ENCODE measurements at places on chromosomes 11 and 22.

DNA sequence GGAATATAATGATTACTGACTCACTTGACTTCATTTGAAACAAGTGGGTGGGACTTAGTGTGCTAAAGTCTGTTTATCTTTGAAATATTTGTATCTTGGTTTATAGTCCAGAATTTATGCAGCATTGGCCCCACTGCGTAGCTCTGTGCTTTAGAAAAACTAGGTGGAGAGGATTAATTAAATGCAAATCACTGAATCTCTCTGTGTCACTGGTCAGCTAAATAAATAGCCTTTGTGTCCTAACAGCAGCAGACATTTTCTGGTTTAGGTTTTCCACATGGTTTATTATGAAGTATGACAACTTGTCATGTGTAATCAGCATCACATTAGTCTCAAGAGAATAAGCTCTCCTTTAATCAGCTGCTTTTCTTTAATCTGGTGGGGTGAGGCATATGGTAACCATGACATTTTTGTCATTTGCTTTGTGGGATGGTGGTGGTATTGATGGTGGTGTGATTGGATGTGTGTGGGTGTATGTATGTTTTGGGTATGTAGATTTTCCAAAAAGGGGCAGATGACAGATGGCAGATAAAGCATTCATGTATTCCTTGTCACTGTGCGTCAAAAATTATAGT, 33.9 kb downstream of the BCL2L13 start:
- no peak for DNase-seq

- no peak for DNase-seq
These were observed 33.4 kb downstream of the ADM start for GRCh38 chr11:10338287-10338686.

- DNase-seq = no peak
These were observed 20.0 kb upstream of the SLC22A12 start for GRCh38 chr11:64571050-64571409.

- no peak for DNase-seq
These were observed 50.4 kb downstream of the DENND5A start for GRCh38 chr11:9214765-9215164.

GRCh38 chr11:110128161-110128560, 35.0 kb downstream of the ZC3H12C start:
- DNase-seq = no peak

DNA sequence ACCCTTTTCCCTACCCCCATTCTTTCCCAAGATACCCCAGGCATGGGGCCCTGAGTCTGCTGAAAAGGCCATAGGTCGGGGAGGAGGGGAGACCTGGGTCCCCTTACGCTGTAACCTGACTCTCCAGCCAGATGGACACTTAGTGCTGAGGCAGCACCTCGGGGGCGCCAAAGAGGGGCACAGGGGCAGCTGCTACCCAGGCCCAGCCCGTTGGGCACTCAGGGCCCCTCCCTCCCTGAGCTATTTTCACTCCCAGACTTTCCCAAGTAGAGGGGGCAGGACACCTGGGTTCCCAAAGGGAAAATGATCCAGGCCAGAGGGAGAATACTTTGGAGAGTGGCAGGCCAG, 933 bp downstream of the ACTN3 start:
- DNase-seq = no peak

DNA sequence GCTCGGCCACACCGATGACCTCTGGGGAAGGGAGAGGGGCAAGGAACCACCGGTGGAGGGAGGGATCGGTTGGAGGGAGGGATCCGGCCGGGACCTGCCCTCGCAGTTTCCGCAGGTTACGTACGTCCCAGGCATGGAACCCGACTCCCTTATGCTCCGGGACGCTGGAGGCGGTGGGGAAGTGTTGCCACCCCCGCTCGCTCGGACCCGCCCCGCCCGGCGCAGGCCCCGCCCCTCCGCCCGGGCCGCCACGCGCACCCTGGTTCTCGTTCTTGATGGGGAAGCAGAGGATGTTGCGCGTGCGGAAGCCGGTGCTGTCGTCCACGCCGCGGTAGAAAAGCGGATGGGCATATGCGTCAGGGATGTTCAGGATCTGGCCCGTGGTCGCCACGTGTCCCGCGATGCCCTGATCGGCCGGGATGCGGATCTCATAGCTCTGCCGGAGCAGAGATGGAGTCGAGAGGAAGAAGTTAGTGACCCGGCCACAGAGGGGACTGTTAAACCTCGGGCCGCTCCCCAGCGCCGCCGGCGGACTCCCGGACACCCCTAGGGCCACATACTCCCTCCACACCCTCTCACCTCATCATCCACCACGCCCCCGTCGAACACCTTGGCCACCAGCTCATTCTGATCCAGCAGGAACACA, 89.8 kb downstream of the PDE2A start:
- DNase-seq = peak; percentile 70

DNA sequence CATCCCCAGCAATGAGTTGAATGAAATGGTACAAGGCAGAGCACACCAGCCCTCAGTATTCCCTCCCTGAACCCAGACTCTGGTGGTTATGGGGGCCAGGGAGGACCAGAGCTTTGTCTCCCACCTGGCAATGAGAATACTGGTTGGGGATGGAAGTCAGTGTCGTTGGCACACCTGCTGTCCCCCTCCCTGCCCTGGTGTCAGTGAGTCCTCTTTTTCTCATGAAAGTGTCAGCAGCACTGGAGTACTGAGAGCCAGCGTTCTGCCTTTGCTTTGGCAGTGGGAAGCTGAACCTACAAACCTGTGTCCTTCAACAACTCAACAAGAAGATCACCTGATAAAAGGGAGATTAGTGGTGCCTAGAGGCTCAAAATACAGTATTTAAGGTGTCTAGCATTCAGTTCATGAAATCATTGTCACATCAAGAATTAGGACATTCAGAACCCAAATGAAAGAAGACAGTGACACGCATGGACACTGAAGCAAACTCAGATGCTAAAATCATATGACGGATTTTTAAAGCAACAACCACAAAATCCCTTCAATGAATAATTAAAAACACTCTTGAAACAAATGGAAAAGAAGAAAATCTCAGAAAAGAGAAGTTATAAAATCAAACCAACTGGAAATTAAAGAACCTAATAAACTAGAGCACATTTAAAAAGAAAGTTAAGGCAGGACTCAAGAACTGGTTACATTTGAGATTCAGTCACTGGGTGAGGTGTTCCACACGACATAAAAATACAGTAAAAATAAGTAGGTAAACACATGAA, 77.5 kb upstream of the VPREB1 start:
- peak; percentile 11 for DNase-seq

DNA sequence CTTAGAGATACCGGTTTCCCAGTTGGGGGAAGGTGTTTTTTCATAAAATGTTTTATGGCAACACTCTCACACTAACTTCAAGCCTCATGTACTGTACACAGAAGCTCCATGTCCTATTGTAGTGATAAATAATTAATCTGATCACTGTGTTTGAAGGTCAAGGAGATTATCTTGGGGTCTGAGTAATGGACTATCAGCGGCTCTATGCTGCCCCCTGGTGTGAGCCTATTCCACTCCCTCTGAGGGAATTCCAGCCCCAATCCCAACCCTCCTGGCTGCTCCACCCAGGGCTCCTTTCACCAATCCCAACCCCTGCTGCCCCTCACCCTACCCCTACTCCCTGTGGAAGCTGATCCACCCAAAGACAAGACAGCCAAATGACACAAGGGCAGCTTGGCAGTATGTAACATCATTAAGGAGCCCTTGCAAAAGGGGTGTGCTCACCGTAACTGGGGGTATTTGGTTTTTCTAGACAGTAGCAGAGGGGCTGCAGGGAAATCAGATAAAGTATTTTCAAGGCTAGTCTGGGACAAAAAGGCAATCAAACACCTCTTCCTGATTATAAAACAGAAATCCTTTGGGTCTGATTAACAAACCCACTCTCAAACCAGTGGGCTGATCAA, 22.3 kb downstream of the HPS4 start:
- peak; percentile 37 for DNase-seq

DNA sequence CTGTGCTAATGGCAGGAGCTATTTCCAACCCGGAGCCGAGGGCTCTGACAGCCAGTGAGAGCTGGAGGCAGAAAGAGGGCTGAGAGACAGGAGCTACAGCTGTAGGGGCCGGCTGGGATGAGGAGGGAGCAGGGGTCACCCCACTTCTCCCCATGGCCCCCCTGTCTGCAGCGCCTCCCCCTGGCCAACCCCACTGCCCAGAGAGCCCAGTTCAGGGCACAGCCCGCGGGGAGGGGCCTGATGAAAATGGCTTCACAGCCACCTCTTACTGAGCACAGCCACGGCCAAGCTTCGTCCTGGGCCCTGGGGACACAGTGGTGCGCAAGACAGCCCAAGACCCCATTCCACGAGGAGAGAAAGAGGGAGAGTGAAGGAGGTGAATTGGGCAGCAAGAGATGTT, 27.9 kb downstream of the RPL3 start:
- DNase-seq = no peak

- DNase-seq = no peak
These were observed 1.5 kb downstream of the INPP5J start for GRCh38 chr22:31124290-31124689.

- DNase-seq = no peak
These were observed 219.8 kb downstream of the ETS1 start for GRCh38 chr11:128367573-128367972.

GRCh38 chr11:26971961-26972360, 22.0 kb upstream of the FIBIN start:
- DNase-seq = no peak

DNA sequence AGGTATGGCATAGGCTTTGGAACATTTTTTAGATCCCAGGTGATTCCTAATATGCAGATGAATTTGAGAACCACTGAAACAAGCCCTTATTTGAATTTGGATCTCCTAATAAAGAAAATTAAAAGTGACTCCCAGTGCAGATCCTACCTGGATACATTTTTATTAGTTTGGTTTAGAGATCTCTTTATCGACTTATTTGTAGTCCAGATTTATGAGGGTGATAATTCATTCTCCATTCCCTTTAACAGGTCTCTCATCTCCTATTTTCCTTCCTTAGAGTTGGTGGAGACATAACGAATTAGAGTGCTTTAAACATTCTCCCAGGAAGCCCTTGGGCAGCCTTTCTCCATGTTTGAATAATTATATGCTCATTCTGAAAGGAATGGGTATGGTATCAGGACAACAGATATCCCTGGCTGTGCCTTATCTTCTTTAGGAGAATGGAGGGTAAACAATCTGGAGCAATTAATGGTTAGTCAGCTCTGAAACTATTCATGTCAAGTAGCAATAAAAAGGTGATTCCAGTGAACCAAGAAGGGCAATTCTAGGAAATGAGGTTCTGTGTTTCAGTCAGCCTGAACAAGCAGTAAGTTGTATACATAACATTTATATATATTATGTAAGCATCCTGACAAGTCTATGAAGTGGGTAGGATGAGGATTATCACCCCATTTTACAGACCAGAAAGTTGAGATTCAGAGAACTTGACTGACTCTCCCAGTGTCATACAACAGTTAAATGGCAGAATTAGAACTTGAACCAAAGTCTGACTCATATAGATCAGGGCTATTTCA, 53.9 kb upstream of the RCE1 start:
- DNase-seq = no peak

GRCh38 chr22:19734837-19735382, 11.6 kb downstream of the GP1BB start:
- no peak for DNase-seq

- no peak for DNase-seq
These were observed 1134.1 kb downstream of the BRD1 start for GRCh38 chr22:48693377-48694135.

- no peak for DNase-seq
These were observed 75.7 kb downstream of the SCUBE1 start for GRCh38 chr22:43267332-43267980.

- no peak for DNase-seq
These were observed 14.0 kb upstream of the POU2AF1 start for GRCh38 chr11:111393096-111393495.

- no peak for DNase-seq
These were observed 1.9 kb downstream of the RGL4 start for GRCh38 chr22:23692598-23693291.

DNA sequence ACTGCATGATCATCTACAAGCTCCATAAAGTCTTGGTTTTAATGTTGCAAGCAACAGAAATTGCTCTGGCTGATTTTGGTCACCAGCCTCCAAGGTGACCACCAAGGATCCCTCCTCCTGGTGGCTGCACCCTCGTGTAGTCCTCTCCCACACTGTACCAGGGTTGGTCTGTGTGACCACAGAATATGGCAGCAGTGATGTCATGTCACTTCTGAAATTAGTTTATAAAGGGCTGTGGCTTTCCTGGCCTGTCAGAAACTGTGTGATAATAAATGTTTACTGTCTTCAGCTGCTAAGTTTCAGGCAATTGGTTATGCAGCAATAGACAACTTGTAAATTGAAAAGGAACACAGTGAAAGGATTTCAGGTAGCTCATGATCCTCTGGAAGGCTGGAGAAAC, 5.3 kb upstream of the PRDM11 start:
- no peak for DNase-seq

DNA sequence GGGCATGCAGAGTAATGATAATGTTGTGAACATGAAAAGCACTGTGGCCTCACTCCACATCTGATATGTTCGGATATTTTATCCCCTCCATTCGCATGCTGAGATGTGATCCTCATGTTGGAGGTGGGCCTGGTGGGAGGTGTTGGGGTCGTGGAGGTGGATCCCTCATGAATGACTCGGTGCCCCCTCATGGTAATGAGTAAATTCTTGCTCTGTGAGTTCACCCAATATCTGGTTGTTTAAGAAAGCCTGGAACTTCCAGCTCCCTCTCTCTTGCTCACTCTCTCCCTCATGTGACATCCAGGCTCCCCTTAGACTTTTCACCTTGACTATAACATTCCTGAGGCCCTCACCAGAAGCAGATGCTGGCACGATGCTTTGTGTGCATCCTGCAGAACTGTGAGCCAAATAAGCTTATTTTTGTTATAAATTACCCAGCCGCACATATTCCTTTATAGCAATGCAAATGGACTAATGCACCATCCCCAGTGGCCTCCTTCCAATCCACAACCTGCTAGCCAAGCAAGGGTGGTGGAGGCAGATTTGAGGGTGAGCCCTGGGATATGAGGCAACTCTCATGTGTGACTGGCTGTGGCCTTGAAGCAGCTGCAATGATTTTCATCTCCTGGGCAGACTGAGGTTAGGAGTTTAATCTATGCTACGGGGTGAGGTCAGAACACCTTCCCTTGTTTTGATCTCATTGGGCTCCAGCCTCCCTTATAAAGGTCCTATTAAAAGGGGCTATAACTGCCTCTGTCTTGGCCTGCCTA, 276.5 kb downstream of the ETS1 start:
- no peak for DNase-seq

DNA sequence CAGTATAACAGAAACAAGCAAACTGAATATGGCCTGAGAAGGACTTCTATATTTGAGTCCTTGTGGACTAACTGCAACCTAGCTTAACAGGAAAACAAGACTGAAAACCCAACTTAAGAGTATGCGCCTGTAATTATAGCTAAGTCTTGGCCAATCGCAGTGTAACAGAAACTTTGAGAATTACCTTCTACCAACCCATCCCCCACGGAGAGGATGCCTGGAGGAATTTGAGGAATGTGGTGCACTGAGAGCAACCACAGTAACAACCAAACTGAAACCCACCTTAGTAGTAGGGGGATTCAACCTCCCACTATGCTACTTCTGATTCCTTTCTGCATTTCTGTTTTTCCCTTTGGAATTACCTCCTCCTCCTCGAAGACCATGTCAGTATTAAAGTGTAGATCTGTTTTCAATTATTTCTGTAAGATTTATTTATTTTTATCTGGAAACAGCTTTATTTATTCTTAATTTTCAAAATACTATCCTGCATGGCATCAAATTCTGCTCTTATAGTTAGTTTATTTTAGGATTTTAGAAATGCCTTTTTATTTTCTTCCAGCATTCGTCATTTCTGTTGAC, 393.6 kb downstream of the KCNA4 start:
- no peak for DNase-seq

- no peak for DNase-seq
These were observed 102.6 kb downstream of the CSNK2A3 start for GRCh38 chr11:11250470-11250869.
